Stimulated activated CD4-positive, alpha-beta T cell treated with anti-CD3 and anti-CD28 coated beads, Interleukin-12 subunit alpha, Interleukin-12 subunit beta, amount 100 ng/mL, for 4 hours (primary cell): ENCODE measurements at places on chromosomes 4 and X.
A peak's percentile ranks its signal among the peaks of the same experiment; 100 is the strongest.

DNA sequence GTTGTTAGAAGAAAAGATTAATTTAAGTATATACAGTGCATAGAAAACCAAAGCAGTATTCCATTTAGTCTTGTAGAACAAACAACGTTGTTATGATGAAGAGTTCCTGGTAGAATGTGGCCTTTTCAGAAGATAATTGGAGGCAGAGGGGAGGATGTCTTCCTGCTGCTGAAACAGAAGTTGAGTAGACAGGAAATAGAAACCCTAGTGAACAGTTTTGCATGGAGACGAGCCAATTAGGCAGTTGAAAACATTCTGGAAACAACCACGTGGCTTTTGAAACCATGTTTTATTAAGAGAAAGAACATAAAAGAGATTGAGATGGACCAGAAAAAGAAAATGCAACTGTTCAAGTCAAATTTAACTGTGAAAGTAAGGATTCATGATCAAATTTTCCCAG lies 325.2 kb downstream of the CAMK2D start:
- DNase-seq = no peak

DNA sequence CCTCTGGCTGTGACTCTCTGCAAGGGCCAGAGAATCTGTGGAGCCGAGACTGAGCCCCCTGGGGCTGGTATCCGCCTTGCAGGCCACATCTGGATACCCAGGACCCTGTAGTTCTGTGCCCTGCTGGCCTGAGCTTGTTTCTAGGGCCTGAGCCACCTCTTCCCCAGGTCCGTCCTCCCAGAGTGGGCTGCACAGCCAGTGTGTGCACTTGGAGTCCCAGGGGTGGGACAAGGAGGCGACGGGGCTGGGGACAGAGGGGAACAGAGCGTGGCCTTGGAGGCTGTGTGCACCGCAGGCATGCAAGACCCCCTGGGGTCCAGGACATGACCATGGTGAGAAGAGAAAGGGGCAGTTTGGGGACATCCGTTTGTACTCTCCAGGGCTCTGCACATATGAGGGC lies 105.5 kb downstream of the SORCS2 start:
- no peak for DNase-seq

DNA sequence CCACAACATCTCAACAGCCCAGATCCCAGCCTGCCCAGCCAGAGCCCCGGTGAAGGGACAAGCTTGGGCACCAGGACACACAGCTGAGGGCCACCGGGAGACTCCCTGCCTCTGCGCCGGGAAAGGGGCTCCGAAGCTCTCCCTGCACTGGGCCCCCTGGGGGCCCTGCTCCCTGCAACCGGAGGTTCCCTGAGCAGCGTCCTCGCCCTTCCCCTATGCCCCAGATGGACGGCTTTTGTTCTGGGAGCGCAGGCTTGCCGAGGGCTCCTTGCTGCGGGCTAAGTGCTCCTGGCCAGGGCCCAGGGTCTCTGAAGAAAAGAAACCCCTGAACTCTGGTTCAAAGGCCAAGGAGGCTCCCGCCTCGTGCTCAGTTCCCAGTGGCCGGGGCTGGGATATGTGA lies 899 bp upstream of the ZFP92 start:
- no peak for DNase-seq

GRCh38 chr4:70885174-70885573 lies 17.0 kb upstream of the MOB1B start:
- no peak for DNase-seq

GRCh38 chr4:10295301-10295700 lies 161.9 kb downstream of the ZNF518B start:
- DNase-seq = no peak

- DNase-seq = no peak
Measured at GRCh38 chr4:151888367-151888866, 127.6 kb upstream of the GATB start.

GRCh38 chr4:174334628-174335027 lies 50.9 kb downstream of the CEP44 start:
- DNase-seq = no peak

DNA sequence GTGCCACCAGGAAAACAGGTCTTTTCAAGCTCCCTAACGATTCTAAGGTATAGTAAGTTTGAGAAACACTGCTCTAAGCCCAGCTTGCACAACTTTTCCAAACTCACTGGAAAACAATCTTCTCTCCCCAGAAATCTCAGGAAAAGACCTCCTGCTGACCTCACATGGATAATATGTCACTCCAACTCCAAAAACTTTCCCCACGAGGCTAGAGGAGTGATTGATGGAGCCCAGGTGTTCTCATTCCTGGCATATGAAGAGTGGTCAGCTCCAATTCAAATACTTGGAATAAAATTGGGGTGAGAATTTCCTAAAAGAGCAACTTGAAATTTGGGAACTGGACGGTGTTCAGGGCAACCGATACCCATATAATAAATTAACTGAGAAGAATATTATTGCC lies 299.9 kb downstream of the PPP4R3C start:
- no peak for DNase-seq

DNA sequence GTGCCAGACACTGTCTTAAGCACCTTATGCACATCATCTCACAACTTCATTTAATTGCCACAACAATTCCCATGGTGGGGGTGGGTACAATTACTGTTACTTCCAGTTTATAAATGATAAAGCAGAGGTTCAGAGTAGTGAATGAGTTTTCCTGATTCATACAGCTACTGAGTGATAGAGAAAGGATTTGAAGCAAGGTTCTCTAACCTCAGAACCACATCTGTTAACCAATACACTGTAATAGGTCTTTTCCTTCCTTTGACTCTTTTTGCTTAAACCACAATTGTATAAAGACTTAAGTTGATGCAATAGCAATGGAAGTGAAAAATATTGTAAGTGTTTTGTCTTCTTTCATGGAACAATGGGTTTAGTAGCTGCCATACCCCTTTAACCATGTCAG lies 43.5 kb upstream of the PAK3 start:
- DNase-seq = no peak

GRCh38 chrX:69149466-69150280 lies 15.6 kb downstream of the PJA1 start:
- no peak for DNase-seq

DNA sequence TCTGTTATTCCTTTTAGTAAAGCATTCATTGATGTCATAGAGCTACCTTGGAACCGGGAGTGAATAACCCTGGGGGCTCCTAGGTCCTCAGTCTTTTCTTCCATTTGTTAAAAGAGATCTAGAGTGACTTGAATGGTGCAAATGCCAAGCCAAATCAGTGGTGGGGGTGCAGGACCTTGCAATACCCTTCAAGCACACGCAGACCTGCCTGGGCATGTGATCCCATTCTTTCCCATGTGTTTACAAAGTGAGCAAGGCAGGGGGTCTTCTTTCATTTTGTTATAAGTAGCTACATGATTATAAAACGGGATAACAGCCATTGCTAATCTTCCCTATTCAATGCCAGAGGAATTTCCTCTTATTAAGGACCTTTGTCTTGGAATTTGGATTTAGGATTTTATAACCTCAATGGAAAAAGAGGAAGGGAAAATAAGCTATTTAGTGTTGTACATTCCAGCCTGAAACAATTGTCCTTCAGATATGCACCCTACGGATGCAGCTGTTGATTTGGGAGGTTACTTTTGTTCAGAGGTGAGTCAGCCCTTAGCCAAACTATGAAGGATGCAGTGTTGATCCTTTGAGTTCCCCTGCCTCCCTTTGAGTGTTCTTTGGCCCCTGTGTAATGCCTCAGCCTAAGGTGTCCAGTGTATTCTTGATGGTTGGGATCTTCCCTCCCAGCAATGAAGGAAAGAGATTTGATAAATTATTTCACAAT lies 623.8 kb upstream of the HTR2C start:
- no peak for DNase-seq

DNA sequence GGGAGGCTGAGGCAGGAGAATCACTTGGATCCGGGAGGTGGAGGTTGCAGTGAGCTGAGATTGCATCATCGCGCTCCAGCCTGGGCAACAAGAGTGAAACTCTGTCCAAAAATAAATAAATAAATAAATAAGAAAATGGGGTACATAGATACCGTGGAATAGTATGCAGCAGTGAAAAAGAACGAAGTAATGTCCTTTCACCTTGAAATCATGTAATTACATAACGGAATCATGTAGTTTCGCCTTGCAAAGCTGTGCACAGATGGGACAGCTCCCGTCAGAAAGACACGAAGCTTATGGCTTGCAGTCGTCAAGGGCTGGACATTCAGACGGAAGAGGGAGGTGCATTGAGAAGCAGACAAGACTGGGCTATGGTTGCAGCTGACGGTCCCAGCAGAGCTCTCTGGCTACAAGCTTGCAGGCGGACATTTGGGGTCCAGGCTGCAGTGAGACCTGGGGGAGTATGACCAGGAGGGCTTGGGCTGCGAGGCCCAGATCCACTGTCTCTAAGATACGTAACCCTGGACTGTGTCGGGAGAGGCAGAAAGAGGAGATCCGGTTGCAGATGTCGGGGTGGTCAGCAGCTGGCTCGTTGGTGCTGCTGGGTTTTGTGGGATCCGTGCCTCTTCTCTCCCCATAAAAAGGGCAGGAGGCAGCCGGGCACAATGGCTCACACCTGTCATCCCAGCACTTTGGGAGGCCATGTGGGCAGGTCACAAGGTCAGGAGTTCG lies 6.2 kb upstream of the P2RY8 start:
- DNase-seq = no peak

- DNase-seq = no peak
Measured at GRCh38 chr4:128517096-128517738, 229.6 kb upstream of the PGRMC2 start.

- DNase-seq = no peak
Measured at GRCh38 chr4:83285055-83285407, 433 bp upstream of the COQ2 start.

DNA sequence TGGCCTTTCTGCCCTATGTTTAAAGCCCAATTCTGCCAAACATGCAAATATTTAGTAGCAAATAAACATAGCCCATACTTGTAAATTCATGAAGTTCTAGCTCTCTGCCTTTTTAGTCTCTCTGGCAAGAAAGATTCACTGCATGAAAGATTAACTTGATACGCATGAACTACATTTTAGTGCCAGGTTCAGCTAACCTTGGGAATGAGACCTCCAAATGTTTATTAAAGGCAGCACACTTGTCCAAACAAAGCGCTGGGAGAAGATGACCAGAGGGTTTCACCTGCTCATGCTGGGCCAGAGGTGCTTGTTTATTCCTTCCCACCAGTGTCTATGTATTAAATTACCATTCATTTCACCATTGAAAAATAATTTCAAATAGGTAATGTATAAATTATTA lies 44.5 kb upstream of the IL1RAPL1 start:
- DNase-seq = no peak

- no peak for DNase-seq
Measured at GRCh38 chr4:19969492-19969891, 282.2 kb upstream of the SLIT2 start.

DNA sequence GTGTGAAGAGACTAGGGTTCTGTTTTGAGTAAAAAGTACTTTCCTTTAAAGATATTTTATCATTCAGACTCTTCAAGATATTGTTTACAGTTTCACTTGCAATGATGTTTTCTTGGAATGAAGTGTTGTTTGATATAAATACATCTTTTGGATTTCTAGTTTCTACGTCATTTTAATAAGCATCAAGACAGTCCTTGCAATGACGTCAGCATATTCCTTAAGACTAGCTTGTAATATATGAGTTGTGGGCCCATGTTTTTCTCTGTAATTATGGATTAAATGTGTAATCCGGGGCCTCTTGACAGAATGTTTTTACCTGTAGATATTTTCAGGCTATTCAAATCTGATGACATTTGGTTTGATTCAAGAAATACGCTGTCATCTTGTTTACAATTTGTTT lies 66.1 kb downstream of the RBMX2 start:
- DNase-seq = no peak

DNA sequence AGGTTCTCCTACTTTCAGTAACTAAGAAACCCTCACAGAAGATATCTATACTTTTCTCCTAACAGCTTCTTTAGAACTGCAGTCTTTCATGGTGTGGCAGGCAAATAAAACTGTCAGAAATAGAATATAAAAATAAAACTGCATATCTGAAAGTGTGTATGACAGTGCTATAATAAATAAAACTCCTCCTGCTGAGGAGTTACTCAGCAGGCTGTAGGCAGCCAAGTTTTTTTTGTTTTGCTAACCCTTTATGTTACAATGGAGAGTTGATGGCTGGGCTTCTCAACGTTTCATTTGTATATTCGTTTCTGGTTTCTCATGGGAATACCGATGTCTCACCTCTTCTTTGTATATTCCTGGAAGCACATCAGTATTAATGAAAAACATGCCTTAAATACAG lies 18.2 kb upstream of the UGT2B10 start:
- DNase-seq = no peak

- no peak for DNase-seq
Measured at GRCh38 chr4:77047037-77047436, 28.8 kb downstream of the CCNI start.

DNA sequence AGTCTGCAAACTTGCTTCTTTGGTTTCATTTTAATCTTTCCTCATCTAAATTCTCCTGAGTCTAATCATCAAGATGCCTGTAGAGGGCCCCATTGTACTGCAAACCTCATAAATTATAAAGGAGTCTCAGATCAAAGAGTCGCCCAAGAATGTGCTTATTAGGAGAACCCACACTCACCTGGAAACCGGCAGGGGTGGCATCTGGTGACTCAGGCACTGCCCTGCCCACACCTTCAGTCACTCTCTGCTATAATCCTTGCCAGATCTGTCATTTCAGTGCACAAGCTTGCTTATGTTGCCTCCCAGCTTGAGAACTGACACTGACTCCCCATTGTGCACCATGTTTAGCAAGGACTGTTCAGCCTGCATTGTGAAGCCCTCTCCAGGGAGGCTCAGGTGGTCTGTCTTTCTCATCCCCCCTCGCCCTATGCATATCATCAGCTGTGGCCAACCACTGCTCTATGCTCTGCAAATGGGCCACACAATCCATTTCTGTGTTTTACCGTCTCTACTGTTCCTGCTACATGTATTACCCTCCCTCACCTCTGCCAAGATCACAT lies 12.4 kb downstream of the EPGN start:
- peak; percentile 4 for DNase-seq

DNA sequence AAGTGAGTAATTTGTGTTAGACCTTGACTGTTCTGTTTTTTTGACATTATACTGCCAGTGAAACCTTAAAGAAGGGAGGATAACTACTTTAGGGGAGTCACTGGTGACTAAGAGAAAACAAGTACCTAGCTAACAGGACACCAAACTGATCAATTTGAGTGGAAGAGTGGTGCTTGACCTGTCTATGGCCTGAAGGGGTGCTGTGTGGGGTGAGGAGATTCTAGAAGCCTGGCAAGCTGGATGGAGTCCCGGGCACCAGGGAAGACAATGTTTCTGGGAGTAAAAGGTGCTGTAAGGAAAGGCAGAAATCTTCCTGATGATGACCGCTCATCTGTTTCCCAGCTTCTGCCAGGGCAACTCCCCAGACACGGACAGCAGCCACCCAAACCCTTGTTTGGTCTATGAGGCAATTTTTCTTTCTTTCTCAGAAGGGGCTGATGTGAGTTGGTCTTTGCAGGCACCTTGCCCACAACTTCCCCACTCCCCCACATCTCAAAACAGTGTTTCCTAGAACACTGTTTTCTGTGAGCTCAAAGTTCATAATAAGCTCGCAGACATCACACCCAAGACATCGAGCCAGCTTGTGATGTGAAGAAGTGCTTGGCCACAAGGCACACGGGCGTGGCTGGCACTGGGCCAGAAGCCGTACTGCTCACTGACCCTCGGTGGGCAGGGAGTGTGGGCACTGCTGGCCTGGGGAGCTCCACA lies 4.6 kb downstream of the TXK start:
- DNase-seq = no peak

- DNase-seq = no peak
Measured at GRCh38 chr4:3679071-3679825, 86.9 kb upstream of the ADRA2C start.

- DNase-seq = no peak
Measured at GRCh38 chrX:48487362-48487798, 11.4 kb downstream of the FTSJ1 start.

GRCh38 chr4:76381986-76382385 lies 39.0 kb downstream of the CCDC158 start:
- DNase-seq = no peak
